Right ventricle myocardium superior (tissue), 1 donor: ENCODE measurements at places on chromosomes 1 and 21. TPM values are rescaled to one million over a fixed set of nuclear protein-coding genes. Genes with fewer than 3 reads are reported as not detected.

GRCh38 chr1:183180634-183181056 is 5.4 kb upstream of the LAMC2 start:
- DNase-seq, result peak; percentile 64

- DNase-seq, result no peak
These were observed 107.4 kb downstream of the GIPC2 start for GRCh38 chr1:78153092-78153736.

DNA sequence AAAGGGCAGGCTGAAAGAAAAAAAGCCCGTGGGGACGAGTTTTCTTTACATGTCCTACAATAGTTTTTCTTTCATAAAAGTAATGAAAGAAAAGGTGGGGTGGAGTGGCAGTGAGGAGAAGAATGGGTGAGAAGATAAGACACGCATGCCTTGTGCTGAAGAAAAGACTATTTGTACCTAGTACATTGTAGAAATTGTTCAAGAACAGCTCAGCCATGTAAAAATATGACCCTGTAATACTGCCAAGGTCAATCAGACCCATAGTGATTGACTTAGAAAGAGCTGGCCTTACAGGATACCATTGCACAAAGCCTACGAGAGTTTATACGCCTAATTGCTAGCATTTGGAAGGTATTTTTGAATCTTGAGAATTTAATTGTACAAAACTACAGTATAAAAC is 126.0 kb upstream of the NRIP1 start:
- no peak for DNase-seq

DNA sequence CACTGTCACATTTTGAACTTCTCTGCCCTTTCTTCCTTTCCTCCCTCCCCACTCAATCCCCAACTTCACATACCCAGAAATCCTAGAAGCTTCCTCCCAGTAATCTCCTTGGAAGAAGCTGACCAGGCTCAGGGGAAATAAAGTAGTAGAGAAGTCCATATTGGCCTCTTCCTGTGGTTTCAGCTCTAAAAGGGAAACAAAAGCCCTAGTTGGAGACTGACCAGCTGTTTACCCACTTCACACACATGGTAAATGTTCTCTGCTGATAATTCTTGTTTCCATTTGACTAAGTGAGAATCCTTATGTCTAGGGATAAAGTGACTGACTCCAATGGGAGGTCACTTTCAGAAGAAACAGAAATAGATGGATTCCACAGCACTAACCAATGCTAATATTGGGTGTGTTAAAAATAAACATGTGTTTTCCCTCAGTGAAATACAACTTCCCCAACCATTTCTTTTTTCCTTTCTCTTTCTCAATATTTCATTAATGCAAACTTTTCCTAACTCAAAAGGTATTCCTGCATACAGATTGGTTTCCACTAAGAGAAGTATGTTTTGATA is 178.9 kb upstream of the DPT start:
- no peak for DNase-seq

GRCh38 chr1:86382878-86383277 is 13.2 kb downstream of the ODF2L start:
- no peak for DNase-seq

GRCh38 chr1:212302745-212303383 is 17.7 kb downstream of the PPP2R5A start:
- no peak for DNase-seq

GRCh38 chr1:234484218-234484617 is 5.2 kb upstream of the TARBP1 start:
- no peak for DNase-seq

PALMD gene
- total RNA-seq, result 114 TPM

- no peak for DNase-seq
These were observed 109.8 kb downstream of the PATJ start for GRCh38 chr1:61851849-61852669.
